Activated CD4-positive, alpha-beta T cell treated with anti-CD3 and anti-CD28 coated beads, Interleukin-2, amount 50 U/mL, for 24 hours (primary cell): ENCODE measurements at places on chromosomes 2 and 18.

DNA sequence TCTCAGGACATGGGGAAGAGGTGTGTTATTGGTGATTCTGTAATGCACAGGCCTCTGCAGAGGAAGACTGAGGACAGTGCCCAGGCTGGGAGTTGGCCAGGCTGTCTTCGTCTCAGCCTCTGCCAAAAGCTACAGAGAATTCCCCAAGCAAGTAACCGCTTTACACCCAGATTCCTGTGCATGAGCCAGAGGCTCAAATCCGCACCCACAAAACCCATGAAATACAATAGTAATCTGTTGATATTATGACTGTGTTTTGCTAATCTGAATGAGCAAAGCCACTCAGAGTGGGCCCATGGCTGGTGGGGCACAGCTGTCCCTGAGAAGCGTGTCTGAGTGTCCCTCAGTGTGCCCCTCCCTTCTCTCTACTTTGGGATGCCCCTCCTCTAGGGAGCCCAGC lies 149.5 kb upstream of the PXDN start:
- no peak for DNase-seq

DNA sequence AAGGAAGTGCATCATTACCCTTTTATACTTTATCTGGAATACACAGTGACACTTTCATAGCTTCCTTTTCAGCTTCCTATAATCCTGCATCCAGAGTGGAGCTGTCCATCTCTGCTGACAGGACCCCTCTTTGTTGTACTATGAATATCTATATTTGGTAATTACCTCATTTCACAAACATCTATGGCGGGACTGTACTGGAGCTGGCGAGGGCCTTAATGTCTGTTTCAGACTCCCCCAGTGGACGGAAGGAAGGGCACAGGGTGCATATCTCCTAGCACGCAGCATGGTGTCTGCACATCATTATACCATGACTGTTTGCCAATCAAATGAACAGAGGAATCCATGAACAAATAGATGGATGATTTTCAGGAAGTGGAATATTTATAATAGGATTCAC lies 142.3 kb downstream of the SOX11 start:
- DNase-seq: no peak

- no peak for DNase-seq
Observed at GRCh38 chr2:29697181-29697580, 224.2 kb downstream of the ALK start.

- DNase-seq: no peak
Observed at GRCh38 chr2:240891492-240892340, 4.2 kb downstream of the MAB21L4 start.

GRCh38 chr18:3624935-3625741 lies 175.2 kb downstream of the TGIF1 start:
- peak; percentile 69 for DNase-seq

- no peak for DNase-seq
Observed at GRCh38 chr2:101732773-101733256, 35.3 kb downstream of the MAP4K4 start.

- DNase-seq: no peak
Observed at GRCh38 chr18:75544051-75544481, 116.6 kb upstream of the SMIM21 start.

GRCh38 chr18:6679201-6679600 lies 50.3 kb upstream of the ARHGAP28 start:
- no peak for DNase-seq
